ENCODE measurements at places on chromosomes 5 and 9.

GRCh38 chr5:120644516-120644915 lies 180.4 kb downstream of the PRR16 start:
- DNase-seq, result no peak

DNA sequence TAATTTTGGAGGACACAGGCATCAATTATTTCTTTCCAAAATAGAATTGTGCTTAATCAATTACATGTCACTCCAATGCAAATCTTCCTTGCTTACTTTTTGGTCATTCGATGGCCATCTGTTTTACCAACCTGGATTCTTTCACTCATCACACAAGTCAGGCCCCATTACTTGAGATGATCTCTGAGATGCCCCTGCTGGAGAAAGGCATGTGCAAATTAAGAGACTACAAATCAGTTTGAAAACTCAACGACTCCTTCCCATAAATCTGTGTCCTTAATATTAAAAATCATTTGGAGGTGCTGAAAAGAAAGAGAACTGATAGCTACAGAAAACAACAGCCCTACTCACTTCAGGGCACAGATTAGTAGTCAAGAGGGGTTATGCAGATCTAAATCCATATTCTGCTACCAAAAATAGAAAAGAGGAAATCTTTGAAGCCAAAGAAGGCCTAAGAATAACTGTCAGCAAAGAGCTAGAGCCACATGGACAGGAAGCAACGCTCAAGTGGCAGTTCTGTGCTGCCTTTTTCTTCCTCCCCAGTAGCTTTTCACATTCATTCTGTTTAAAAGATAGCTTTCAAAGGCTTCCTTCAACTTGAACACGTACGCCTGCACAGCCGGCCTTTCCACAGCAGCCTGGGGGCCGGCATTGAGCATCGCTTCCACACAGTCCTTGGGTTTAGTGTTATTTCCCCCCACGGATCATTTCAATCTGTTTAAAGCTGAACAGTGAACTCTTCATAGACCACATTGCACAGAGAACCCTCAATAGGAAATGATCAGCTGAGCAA lies 79.3 kb upstream of the MAP3K1 start:
- DNase-seq, result peak; percentile 9

- no peak for DNase-seq
Measured at GRCh38 chr9:116705531-116705930, 18.4 kb downstream of the TRIM32 start.

DNA sequence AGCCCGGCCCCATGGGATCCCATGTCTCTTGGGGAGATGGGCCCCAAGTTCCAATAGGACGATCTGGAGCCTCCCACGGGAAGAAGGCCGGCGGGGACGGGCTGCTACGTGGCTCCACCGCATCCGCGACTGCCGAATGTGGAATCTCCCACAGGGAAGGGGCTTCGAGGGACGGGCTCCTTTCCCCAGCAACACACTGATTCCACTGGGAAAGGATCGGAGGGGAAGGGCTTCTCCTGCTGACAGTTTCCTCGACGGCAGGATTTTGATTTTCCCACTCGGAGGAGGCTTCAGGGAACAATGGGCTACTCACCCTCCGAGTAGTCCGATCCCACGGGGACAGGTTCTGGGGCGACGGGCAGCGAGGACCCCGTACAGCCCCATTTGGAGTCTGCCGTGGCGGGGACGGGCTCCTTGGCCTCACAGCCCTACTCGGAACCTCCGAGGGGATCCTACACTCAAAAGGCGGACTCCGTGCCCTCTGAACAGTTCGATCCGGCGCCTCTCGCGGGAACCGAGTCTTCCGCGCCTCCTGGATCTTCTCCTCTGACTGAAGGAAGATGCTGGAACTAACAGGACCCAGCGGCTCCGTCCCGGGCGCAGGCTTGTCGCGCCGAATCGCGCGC lies 1.3 kb downstream of the PROB1 start:
- no peak for DNase-seq

- DNase-seq, result no peak
Measured at GRCh38 chr9:27800692-27801370, 227.6 kb upstream of the C9orf72 start.

Measured in activated naive CD8-positive, alpha-beta T cell treated with anti-CD3 and anti-CD28 coated beads, Interleukin-2, amount 50 U/mL, for 24 hours (primary cell).